ENCODE measurements at places on chromosomes 7 and 10.

DNA sequence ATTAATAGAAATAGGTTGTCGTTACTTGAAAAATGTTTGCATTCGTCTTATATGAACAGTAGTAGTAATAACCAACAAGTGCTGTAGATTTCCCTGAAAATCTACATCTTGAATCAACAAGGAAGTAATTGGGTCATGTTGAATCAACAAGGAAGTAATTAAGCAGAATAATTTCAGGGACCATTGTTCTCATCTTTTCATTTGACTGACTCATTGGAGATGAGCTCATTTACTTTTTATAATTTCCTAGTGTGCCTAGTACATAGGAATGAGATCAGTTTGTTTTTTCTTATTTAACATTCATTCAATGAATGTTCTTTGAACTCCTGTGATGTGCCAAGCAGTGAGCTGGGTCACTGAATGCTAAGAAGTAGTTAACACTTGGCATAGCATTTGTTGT lies 8.2 kb downstream of the CLDN12 start:
- DNase-seq: no peak

- no peak for DNase-seq
These were observed 530 bp upstream of the ANXA7 start for GRCh38 chr10:73414230-73414945.

GRCh38 chr7:123096434-123096833 lies 100.9 kb upstream of the TAS2R16 start:
- no peak for DNase-seq

DNA sequence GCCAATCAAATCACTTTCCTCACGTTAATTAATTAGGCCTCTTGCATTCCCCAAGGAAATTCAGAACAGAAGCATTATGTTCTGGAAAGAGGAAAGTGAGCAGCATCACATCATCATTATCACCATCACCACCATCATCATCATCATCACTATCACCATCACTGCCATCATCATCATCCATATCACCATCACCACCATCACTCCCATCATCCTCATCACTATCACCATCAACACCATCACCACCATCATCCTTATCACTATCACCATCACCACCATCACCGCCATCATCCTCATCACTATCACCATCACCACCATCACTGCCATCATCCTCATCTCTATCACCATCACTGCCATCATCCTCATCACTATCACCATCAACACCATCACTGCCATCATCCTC lies 31.4 kb upstream of the PLXNA4 start:
- DNase-seq: no peak

GRCh38 chr10:58210160-58210559 lies 57.5 kb downstream of the IPMK start:
- no peak for DNase-seq

DNA sequence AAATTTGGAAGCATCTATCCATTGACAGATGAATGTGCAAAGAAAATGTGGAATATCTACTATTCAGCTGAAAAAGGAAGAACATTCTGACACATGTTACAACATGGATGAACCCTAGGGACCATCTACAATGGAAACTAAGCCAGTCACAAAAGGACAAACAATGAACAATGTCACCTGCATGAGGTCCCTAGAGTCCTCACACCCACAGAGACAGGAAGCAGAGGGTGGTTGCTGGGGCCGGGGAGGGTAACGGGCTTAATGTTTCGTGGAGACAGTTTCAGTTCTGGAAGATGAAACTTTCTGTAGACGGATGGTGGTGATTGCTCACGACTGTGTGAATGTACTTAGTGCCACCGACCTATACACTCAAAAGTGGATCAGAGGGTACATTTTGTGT lies 282.9 kb downstream of the ADARB2 start:
- no peak for DNase-seq

DNA sequence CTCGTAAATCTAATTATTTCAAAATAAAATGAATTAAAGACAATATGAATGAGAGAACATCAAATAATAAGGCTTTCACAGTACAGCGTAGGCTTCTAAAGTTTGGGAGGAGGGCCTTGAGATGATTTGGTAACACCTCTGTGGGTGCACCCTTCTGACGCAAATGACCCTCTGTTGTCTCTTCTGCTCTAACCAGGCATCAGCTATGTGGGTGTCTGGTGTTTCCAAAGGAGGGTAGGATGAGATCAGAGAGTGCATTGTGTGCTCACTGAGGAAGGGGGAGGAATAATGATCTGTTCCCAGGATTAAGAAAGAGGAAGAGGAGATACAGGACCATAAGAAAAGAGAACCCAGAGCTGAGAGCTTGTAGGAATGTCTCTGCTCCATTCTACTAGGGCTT lies 420.4 kb downstream of the SDK1 start:
- no peak for DNase-seq

DNA sequence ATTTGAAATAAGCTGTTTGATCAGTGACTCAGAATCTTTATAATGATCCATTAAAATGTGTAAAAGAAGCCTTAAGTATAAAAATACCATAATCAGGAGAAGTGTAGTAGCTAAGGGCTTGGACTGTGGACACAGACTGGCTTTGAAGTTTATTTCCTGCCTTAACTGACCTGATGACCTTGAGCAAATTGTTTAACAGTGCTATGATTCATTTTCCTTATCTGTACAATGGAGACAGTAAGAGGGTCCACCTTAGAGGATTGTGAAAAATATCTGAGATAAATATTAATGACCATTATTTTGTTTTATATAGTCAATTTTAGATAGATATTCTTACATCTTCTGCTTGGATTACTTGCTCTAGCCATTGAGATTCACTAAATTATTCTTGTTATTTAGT lies 13.3 kb upstream of the RPA3 start:
- no peak for DNase-seq

DNA sequence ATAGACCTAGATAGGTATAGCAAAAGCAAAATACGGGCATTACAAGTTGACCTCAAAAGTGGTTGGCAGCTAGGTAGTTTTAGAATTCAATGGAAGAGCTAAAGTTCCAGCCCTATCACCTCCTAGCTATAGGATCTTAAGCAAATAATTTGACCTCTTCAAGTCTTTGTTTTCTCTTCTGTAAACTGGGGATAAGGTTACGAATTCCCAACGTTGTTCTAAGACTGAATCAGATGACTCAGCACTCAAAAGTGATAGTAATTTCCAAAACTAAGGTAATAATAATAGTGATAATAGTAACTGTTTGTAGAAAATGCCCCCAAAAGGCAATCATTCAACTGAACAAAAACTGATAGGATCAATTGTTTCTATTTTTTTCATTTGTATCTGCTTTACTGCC lies 445.2 kb downstream of the KCNMA1 start:
- DNase-seq: no peak

DNA sequence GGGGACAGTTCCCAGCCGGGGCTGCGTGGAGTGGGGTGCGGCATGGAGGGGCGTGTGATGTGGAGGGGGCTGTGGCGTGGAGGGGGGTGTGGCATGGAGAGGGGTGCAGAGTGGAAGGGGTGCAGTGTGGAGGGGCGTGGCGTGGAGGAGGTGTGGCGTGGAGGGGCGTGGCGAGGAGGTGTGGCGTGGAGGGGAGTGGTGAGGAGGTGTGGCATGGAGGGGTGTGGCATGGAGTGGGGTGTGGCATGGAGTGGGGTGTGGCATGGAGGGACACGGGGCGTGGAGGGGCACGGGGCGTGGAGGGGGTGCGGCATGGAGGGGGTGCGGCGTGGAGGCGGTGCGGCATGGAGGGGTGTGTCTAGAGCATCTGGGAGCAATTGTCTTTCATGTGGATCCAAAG lies 33.6 kb downstream of the NKX6-2 start:
- DNase-seq: no peak

DNA sequence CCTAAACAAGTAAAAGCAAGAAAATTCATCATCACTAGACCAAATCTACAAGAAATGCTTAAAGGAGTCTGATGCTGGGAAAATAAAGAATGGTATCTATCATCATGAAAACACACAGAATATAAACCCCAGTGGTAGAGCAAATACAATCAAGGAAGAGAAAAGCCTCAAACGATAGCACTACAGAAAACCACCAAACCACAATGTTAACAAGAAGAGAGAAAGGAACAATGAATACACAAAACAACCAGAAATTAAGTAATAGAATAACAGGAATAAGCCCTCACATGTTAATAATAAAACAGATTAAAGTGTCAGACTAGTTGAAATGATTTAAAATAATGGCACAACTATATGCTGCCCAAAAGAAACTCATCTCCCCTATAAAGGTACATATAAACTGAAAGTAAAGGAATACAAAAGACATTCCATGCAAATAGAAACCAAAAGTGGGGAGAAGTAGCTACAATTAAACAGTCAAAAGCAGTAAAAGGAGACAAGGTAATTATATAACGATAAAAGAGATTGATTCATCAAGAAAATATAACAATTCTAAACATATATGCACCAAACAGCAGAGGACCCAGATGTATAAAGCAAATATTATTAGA lies 77.3 kb downstream of the JMJD1C start:
- no peak for DNase-seq

DNA sequence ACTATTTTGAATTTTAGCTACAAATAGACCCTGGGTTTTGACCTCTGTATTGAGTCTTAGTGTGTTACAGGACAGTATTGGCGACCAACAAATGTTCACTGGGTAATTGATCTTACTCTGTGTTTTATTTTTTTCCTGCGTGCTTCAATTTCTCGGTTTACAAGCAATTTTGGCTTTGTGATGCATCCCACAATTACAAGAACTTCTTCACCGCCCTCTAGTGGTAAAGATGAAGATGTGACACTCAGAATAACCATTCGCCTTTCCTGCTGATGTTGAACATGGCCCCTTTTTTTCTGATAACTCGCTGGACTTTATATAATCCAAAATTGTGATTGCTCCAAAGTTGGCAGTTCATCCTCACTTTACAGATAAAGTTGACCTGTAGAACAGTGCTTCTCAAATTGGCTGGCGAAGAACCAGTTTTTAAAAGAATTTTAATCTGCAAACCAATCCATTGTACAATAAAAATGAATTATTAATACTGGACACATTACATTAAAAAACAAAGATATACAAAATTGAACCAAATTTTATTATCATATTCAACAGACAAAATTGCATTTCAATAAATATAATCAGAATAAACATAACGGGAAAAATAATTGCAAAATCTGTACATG lies 20.2 kb upstream of the SMC3 start:
- no peak for DNase-seq

GRCh38 chr7:102992509-102992937 lies 79.7 kb downstream of the LRRC17 start:
- no peak for DNase-seq

- no peak for DNase-seq
These were observed 102.4 kb upstream of the SVIL start for GRCh38 chr10:29737074-29737593.

GRCh38 chr7:119900996-119901672 lies 371.8 kb upstream of the KCND2 start:
- DNase-seq: no peak

DNA sequence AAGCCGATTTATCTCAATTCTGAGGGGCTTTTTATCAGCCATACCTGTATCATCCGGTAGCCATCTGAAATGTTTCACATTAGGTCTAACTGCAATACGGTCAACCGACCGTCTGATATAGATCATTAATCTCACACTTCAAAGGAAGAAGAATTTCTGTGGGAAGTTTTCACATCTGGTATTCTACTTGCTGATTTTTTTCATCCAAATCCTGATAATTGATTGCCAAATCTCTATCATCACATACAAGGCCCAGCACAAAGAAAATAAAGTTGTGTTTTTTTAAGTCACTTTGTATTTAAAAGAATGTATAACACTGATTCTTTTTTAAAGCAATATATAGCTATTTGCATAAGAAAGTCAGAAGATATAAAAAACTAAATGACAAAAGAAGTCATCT lies 132.3 kb downstream of the DKK1 start:
- no peak for DNase-seq

GRCh38 chr7:5489991-5490536 lies 66.4 kb upstream of the TNRC18 start:
- no peak for DNase-seq

- no peak for DNase-seq
These were observed 500.9 kb downstream of the NEBL start for GRCh38 chr10:20396205-20396604.

GRCh38 chr7:43353902-43354301 lies 229.0 kb upstream of the STK17A start:
- DNase-seq: no peak

DNA sequence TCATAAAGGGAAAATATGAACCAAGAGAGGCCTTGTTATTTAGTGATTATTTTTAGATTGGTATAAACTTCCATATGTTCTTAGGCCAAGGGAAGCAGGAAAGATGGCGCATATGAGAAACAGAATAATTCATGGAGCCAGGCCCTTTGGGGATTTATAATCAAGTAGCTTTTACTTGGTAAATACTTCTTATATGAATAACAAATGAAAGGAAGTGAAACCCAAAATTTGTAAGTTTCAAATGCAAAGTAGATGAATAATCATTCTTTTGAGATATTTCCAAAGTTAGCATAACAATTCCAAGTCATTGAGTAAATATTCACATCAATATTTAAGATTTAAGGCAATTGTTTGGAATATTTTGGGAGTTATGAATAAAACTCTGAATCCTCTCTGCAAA lies 13.9 kb upstream of the OPTN start:
- no peak for DNase-seq

GRCh38 chr7:86776136-86776535 lies 132.4 kb downstream of the GRM3 start:
- DNase-seq: no peak

DNA sequence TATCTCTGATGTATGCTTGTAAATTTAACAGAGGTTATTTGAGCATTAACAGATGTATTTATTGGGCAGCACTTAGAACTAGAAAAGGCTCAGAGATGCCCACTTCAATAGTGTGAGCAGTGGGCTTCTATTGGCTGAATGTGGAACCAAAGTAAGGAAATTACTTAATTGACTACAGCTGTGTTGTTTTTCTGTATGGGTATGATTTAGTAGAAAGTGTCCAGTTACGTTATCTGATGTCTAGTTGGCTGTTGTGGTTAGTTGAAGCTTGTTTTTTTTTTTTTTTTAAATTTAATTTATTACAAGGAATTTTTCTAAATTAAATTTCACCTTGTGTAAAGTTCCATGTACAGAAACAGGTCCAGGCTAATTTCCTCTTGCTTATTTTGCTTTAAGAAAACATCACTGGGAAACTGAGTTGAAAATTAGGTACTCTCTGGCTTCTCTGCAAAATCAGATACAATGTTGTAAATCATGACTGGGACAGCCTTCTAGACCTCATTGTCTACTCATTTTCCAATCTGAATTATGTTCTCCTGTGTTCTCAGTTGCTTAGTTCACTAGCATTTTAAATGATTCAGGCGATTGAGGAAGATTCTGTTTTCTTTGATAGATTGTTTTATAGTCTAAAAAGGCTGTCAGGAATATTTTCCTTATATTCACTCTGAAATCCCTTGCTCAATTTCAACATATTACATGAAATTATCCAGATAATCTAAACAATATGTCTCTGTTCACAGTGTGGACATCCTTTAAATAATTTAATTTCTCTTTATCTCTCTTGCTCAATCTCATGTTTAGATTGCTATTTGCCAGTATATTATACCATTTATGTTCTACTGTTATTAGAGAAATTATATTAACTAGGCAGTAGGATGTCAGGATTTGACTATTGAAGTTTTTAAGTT lies 53.0 kb downstream of the PHF14 start:
- peak; percentile 3 for DNase-seq

- no peak for DNase-seq
These were observed 43.2 kb downstream of the PROSER2 start for GRCh38 chr10:11866199-11866925.

GRCh38 chr7:105285118-105285874 lies 103.4 kb downstream of the SRPK2 start:
- no peak for DNase-seq

Measured in HTR-8/SVneo (cell line).